Caco-2 (cell line): ENCODE measurements at places on chromosomes 5 and 9.

- peak overlapping the region; percentile 20 for H3K27ac ChIP-seq
- H3K27me3 ChIP-seq: no peaks in the 10 kb centered on the region
These were observed 93.2 kb downstream of the PAX5 start for GRCh38 chr9:36940881-36941280.

DNA sequence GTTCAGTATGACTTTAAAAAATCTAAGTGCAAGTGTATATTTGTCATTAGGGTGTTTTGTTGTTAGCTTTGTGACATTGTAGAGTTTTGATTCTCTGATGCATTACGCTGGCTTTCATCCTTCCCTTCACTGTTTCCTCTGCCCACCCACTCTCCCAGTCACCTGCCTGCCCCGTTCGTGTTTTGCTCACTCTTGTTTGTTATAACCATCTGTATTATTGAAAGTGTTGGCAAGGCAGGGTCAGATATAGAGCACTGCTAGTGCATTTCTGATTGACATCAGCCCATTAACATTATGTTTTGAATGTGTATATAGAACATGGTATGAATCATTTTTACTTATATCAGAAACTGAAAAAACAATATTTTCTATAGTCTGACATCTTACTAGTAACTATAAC lies 27.3 kb downstream of the SCGB3A1 start:
- no peak overlapping the region for H3K27ac ChIP-seq
- DNase-seq: no peak
- no peaks in the 10 kb centered on the region for H3K27me3 ChIP-seq
- H3K4me3 ChIP-seq: no peak overlapping the region
- no peaks in the 10 kb centered on the region for H3K4me1 ChIP-seq
- H3K36me3 ChIP-seq: no peaks in the 10 kb centered on the region; the same call in none of the 2 replicates

- no peaks in the 10 kb centered on the region for H3K36me3 ChIP-seq
- no peaks in the 10 kb centered on the region for H3K27me3 ChIP-seq
- no peak overlapping the region for H3K4me3 ChIP-seq
- no peak for DNase-seq
- no peak overlapping the region for H3K27ac ChIP-seq
These were observed 13.5 kb upstream of the GRM6 start for GRCh38 chr5:179008667-179009066.

DNA sequence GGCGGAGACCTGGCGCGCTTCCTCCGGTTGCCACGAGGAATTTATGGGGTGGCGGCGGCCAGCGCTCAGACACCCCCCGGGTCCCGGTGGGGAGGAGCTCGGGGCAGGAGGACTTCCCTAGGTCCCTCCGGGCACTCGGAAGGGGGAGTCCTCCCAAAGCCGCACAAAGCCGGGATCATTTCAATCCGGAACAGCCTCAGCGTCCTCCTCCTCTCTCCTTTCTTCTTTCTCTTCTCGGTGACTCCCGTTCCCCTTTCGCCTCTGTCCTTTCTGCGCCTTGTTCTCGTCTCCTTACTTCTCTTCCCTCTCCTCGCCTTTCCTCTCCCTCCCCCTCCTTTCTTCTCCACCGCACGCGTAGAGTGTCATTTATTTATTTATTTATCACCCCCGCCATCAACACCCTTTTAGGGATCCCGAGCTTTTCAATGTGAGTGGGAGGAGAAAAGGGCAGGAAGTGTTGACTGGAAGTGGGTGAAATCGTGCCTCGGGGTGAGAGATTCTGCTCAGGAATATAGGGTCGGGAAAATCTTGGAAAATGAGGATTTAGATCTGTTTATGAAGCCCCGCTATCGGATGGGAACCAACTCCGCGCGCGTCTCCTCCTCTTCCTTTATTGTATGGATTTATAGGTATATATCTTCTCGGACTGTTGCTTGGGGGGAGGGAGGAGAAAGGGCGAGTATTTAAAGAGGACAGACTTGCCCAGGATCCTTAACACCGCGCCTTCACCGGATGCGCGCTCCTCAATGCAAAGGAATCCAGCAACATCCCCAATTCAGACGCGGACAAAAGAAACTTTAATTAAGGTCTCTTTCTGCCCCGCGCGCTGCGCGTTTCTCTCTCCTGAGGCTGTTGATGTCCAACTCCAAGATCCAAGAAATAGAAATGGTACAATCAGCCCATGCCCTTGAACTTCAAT lies 2.0 kb upstream of the ZNF462 start:
- peak; percentile 25 for DNase-seq
- peak overlapping the region; percentile 79 for H3K4me3 ChIP-seq
- H3K27me3 ChIP-seq: no peaks in the 10 kb centered on the region
- H3K4me1 ChIP-seq: 0 out of 2 replicates have a peak, but pooled peaks cover 6% of the 10 kb centered on the region

DNA sequence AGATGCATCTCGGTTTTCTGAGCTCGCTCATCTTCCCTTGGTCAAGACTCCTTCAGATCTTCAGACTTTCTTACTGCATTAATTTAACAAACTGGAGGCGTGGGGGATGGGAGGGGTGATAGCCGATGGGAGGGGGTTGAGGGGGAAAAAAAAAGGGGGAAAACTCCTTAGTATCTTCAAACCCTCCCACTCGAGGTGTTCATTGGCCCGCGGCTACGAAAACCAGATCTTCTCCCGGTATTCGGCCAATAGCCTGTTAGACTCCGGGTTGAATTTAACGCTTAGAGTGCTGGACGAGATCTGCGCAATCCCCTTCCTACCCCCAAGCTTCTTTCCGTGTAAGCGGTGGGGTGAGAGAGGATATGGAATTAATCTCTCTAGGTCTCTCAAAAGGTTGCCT lies 689 bp upstream of the GLRA1 start:
- H3K4me1 ChIP-seq: no peaks in the 10 kb centered on the region
- H3K36me3 ChIP-seq: no peaks in the 10 kb centered on the region
- no peak overlapping the region for H3K4me3 ChIP-seq
- no peaks in the 10 kb centered on the region for H3K27me3 ChIP-seq
- DNase-seq: no peak
- H3K27ac ChIP-seq: no peak overlapping the region

- no peak for DNase-seq
- H3K4me3 ChIP-seq: no peak overlapping the region
- no peaks in the 10 kb centered on the region for H3K27me3 ChIP-seq
These were observed 110.4 kb upstream of the GRHPR start for GRCh38 chr9:37311938-37312708.
